ENCODE measurements at places on chromosomes 2 and 18.

DNA sequence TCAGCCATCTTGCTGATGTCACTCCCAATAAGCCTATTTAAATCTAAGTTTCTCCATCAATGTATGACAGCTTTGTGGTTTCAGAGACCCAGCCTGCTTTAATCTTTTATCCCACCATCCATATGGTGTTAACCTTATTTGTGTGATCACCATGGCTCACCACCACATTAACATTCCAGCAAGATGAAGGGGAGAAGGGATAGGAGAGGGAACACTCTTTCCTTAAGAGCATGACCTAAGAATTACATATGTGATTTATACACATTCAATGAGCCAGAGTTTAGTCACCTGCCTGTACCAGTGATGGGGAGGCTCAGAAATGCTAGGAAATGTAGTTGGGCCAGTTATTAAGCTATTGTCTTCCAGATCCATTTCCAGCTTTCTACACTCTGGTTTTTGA is 44.5 kb upstream of the CHN1 start:
- no peak for DNase-seq

- DNase-seq: no peak
Observed at GRCh38 chr2:154495455-154495868, 203.0 kb upstream of the KCNJ3 start.

DNA sequence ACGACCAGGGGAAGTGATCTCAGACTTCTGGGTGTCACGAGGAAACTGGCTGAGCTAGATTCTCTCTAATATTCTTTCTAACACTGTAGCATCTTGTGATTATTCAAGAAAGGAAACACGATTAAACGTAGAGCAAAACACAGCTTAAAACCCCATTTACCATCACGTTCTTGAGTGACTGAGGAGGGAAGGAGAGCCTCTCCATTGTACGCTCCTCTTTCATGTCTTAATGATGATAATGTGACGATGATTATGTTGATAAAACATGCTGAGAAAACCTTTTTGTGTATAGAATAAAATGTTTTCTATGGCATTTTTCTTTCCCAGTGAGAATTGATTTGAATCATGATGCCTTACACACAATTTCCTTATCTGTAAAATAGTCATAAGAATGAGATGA is 705.6 kb upstream of the ID2 start:
- no peak for DNase-seq

GRCh38 chr2:51410331-51410730 is 378.4 kb upstream of the NRXN1 start:
- no peak for DNase-seq

GRCh38 chr18:41858761-41859555 is 96.1 kb upstream of the PIK3C3 start:
- DNase-seq: no peak

DNA sequence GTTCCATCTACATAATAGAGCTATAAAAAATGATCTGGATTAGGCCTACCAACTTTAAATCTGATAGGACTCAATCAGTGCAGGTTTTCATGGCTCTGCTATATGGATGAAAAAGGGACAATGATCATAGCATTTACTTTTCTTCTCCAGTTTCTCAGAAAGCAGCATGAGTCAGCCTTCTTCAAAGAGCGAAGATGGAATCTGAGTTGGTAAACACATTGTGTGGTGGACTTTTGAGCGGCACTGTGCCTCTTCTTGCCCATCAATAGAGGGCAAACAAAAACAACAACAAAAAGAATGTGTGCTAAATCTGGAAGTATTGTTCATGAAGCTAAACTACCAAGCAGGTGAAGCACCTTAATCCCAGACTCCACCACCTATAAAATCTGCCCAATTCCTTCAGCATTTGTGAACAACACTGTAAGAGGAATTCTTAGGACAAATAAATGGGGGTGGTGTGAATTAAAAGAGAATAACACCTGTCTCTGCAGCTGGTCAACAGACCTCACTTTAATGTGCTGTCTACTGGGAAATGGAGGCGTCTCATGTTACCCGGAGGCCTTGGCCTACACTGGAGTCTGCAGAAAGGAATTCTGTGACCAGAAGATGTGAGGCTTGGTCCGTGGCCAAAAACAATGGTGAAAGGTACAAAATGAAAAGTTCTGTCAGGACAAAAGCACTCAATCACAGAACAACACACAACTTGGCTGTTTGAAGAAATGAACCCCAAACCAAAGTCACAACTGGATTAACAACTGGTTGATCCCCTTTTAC is 609.0 kb downstream of the IRS1 start:
- DNase-seq: no peak

DNA sequence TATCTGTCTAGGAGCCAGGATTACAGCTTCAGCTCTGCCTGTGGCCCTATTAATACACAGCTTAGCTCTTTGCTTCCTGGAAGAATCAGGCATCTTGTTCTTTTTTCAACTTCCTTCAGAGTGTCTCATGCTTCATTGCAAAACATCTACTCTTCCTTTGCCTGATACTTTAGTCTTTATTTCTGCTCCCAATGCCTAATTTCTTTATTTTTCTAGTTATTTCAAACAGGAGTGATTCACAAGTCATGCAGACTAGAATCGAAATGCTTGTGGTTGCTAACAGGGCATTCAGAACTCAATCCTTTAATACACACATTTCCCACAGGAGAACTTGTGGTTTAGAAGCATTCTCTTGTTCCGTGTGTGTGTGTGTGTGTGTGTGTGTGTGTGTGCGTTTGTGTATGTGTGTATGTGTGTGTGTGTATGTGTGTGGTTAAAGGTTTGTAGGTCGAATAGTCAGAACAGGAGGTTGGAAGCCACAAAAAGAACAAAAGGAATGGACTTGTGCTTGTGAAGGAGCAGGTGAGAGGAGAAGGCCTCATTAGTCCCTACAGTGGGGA is 28.3 kb upstream of the INSIG2 start:
- DNase-seq: no peak

- no peak for DNase-seq
Observed at GRCh38 chr2:135768863-135769262, 27.2 kb downstream of the UBXN4 start.

DNA sequence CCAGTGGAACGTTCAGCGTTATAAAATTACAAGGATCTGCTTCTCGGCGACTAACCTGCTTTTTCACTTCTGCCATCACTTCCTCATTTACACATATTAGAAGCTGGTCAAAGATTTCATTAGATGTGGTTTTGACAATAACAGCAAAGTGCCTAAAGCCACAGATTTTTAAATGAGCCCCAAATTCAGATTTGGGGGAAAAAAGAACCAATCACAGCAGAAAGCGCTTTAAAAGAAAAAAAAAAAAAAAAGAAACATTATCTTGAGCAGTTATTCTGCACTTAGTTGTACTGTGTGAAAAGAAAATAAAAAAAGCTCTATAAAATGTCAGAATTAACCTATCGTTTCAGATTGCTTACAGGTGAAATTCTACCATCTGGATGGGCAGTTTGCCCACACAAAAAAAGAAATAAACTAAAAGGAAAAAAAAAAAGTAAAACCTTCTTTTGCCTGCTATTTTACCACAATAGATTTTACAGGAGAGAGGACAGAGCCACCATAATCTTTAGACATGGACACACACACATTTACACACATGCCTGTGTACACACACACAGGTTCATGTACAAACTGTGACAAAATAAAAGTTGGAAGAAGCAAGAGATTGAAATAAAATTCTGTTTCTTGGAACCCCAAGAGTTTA is 167.2 kb downstream of the TCF4 start:
- DNase-seq: no peak

- DNase-seq: no peak
Observed at GRCh38 chr2:14197293-14197692, 435.2 kb upstream of the LRATD1 start.

DNA sequence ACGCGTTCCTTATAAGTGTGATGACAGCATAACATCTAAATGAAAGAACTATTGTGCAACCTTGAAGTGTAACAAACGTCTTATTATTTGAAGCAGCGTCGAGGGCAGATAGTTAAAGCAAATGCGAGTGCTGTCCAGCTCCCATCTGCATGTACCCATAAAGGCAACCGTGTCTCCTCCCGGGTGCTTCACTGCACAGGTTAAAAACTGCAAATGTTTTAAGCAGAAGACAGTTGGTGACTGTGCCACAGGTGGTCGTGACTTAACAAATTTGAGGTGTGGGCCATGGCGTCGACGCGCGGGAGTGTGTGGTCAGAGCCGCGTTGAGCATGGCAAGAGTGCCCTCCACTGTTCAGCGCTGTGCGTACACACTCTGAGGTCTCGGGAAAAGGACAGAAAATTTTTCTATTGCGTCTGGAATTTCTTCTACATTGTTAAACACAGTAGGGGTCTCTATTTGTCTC is 6.4 kb downstream of the SALL3 start:
- no peak for DNase-seq

GRCh38 chr2:9656270-9656766 is 25.5 kb upstream of the YWHAQ start:
- no peak for DNase-seq

DNA sequence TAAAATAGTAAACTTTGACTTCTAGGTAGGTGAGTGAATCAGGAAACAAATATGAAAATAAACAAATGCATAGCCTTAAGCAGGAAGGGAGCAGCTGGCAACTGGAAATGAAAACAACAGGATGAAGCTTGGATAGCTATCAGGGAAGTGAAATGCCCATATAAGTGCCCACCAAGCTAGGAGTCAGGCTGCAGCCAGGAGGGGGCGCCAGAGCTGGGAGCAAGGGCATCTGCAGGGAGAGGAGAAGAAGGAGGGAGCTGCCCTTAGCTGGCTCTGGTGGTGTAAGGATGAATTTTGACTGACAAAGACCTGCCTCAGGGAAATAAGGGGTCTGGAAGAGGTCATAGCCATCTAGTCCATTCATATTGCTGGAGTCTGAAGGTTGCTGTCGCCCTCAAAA is 298.3 kb downstream of the TDRD15 start:
- DNase-seq: no peak

- DNase-seq: no peak
Observed at GRCh38 chr2:55296393-55296792, 27.4 kb upstream of the MTIF2 start.

GRCh38 chr2:144078106-144078505 is 441.8 kb downstream of the ZEB2 start:
- no peak for DNase-seq
